Hepatocyte (in vitro differentiated cells): ENCODE measurements at places on chromosomes 12 and 14. TPM values are rescaled to one million over a fixed set of nuclear protein-coding genes. Genes with fewer than 3 reads are reported as not detected.

Gene PLD4
- polyA plus RNA-seq = 0.77 and 1.1 TPM in 2 replicates

Gene SPRYD4
- 3.2 TPM in 2 replicates for polyA plus RNA-seq

Gene RND1
- polyA plus RNA-seq = 78.5 and 99.1 TPM in 2 replicates

Gene ACRBP
- 0.62 and 1.8 TPM in 2 replicates for polyA plus RNA-seq

Gene GLI1
- 5.1 and 6.0 TPM in 2 replicates for polyA plus RNA-seq

Gene FBXO34
- polyA plus RNA-seq = 27.5 and 31.6 TPM in 2 replicates

Gene LAG3
- 0.91 and 1.2 TPM in 2 replicates for polyA plus RNA-seq

- no peaks in the 10 kb centered on the region for H3K4me1 ChIP-seq
- H3K36me3 ChIP-seq = no peaks in the 10 kb centered on the region
- DNase-seq = no peak
- H3K4me3 ChIP-seq = no peak overlapping the region
- no peak overlapping the region for H3K27ac ChIP-seq
- H3K27me3 ChIP-seq = no peaks in the 10 kb centered on the region
Measured at GRCh38 chr12:29990971-29991370, 207.2 kb upstream of the TMTC1 start.

DNA sequence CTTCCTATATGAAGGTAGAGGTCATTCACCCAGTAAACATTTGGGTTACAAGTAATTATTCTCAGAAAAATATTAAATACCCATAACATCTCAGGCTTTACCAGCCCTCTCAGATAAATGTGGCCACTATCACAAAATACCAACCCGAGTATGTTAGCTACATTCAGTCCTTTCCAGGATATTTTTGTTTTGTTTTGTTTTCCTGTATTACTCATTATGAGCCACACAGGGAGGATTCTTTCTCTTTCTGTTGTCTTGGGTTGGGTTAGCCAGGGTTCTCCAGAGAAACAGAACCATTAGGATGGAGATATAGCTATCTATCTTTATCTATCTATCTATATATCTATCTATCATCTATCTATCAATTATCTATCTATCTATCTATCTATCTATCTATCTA lies 947.6 kb upstream of the MDGA2 start:
- no peak overlapping the region for H3K27ac ChIP-seq
- no peak overlapping the region for H3K4me3 ChIP-seq
- DNase-seq = no peak

GRCh38 chr12:131729254-131729955 lies 18.5 kb downstream of the SFSWAP start:
- no peaks in the 10 kb centered on the region for H3K4me1 ChIP-seq
- no peak overlapping the region for H3K27ac ChIP-seq
- H3K4me3 ChIP-seq = no peak overlapping the region
- DNase-seq = no peak
- H3K27me3 ChIP-seq = no peaks in the 10 kb centered on the region

- H3K27ac ChIP-seq = no peak overlapping the region
- H3K4me3 ChIP-seq = no peak overlapping the region
- peaks cover 3% of the 10 kb centered on the region for H3K4me1 ChIP-seq
- H3K27me3 ChIP-seq = no peaks in the 10 kb centered on the region
- DNase-seq = no peak
- H3K36me3 ChIP-seq = no peaks in the 10 kb centered on the region
Measured at GRCh38 chr12:121718653-121719239, 6.2 kb downstream of the TMEM120B start.

DNA sequence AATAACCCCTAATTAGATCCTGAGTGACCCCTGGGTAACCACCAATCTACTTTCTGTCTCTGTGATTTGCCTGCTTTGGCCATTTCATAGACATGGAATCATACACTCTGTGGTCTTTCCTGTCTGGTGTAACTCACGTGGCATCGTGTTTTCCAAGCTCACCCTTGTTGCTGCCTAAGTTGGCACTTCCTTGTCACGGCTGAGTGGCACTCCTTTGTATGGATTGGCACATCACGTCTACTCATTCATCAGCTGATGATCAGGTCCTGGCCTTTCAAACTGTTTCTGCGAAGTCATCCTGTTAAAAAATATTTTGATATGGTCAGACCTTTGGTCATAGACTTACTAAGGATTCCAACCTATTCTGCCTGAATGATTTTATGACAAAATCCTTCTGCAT lies 87.7 kb downstream of the GLT1D1 start:
- H3K4me3 ChIP-seq = no peak overlapping the region
- H3K27ac ChIP-seq = no peak overlapping the region
- no peaks in the 10 kb centered on the region for H3K4me1 ChIP-seq
- DNase-seq = no peak
- no peaks in the 10 kb centered on the region for H3K36me3 ChIP-seq
- no peaks in the 10 kb centered on the region for H3K27me3 ChIP-seq

DNA sequence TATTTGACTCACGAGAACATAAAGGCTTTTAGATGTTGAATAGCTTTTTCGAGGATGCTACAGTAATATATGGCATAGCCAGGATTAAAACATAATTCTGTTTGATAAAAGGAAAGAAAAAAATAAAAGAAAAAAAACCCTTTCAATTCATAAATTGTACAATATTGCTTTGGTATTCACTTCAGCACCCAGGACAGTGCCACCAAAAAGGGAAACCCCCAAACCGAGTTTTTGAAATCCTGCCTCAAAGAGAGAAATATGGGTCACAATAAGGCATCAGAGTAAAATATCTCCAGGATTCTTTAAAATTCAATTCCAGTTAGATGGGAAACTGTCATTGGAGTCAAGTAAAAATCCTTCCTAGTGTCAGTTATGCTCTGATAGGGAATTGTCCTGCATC lies 551.2 kb upstream of the SEL1L start:
- H3K27ac ChIP-seq = no peak overlapping the region
- DNase-seq = no peak
- H3K4me1 ChIP-seq = no peaks in the 10 kb centered on the region
- no peaks in the 10 kb centered on the region for H3K27me3 ChIP-seq

GRCh38 chr14:74141703-74142102 lies 56.9 kb downstream of the LIN52 start:
- H3K4me3 ChIP-seq = no peak overlapping the region
- no peaks in the 10 kb centered on the region for H3K27me3 ChIP-seq
- peaks cover 15% of the 10 kb centered on the region for H3K4me1 ChIP-seq
- no peaks in the 10 kb centered on the region for H3K36me3 ChIP-seq

- H3K4me1 ChIP-seq = peaks cover 4% of the 10 kb centered on the region
- no peak overlapping the region for H3K27ac ChIP-seq
- H3K36me3 ChIP-seq = no peaks in the 10 kb centered on the region
- no peak for DNase-seq
Measured at GRCh38 chr12:728781-729180, 23.6 kb upstream of the WNK1 start.

- no peak overlapping the region for H3K4me3 ChIP-seq
- H3K27me3 ChIP-seq = no peaks in the 10 kb centered on the region
- no peaks in the 10 kb centered on the region for H3K4me1 ChIP-seq
- H3K27ac ChIP-seq = peak overlapping the region; percentile 23
- no peak for DNase-seq
Measured at GRCh38 chr14:35248476-35248788, 43.8 kb upstream of the PSMA6 start.

DNA sequence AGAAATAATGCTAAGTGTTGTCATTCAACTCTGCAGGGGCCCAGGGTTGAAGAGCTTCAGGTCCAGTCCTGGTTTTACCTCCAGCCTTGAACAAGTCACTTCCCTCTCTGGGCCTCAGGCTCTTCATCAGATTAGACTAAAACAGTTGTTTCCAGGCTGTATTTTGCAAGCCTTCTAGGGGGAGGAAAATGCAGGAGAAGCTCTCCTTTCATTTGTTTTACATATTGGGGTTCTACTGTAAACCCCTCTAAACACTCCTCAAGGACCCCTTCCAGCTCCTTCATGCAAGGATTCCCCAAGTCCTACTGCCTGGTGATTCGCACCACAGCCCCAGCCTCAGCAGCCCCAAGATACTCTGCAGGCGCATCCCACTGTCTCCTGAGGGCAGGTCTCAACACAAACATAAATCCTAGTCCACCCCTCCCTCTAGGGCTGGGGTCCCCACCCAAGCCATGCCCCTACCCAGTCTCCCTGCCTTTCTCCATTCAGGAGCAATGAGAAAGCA lies 2.7 kb downstream of the SDR9C7 start:
- no peaks in the 10 kb centered on the region for H3K27me3 ChIP-seq
- no peak overlapping the region for H3K4me3 ChIP-seq
- peak overlapping the region; percentile 37 for H3K27ac ChIP-seq
- DNase-seq = peak; percentile 64
- no peaks in the 10 kb centered on the region for H3K4me1 ChIP-seq

- H3K27ac ChIP-seq = no peak overlapping the region
- peak; percentile 80 for DNase-seq
- no peak overlapping the region for H3K4me3 ChIP-seq
- H3K27me3 ChIP-seq = peaks cover 7% of the 10 kb centered on the region
Measured at GRCh38 chr12:130775953-130776856, 60.1 kb upstream of the RIMBP2 start.

DNA sequence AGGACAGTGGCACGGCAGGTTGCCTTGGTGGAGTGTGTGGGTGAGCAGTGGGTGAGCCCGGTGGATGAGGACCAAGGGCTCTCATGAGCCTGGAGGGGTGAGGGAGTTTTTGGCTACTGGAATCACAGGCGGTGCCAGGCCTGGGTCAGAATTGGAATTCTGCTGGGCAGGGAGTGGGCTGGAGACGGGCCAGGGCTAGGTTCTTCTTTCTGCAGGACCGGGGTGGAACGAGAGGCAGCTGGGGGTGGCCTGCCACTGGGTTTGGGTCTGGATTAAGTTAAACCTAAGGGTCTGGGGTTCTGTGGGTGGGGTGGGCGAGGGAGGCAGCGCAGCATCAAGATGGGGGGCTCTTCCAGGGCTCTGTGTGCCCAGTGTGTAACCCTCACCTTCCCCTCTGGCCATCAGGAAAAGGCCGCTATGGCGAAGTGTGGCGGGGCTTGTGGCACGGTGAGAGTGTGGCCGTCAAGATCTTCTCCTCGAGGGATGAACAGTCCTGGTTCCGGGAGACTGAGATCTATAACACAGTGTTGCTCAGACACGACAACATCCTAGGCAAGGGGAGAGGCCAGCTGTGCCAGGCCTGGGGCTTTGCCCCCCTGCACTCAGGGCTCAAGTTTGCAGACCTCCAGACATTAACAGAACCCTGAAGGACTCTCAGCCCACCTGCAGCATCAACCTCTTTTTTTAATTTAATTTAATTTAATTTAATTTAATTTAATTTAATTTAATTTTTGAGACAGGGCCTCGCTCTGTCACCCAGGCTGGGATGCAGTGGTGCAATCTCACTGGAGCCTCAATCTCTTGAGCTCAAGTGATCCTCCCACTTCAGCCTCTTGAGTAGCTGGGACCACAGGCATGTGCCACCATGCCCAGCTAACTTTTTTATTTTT lies 7.0 kb downstream of the ACVRL1 start:
- DNase-seq = no peak
- no peak overlapping the region for H3K4me3 ChIP-seq
- H3K27ac ChIP-seq = no peak overlapping the region
- H3K27me3 ChIP-seq = no peaks in the 10 kb centered on the region
- H3K36me3 ChIP-seq = no peaks in the 10 kb centered on the region
- peaks cover 31% of the 10 kb centered on the region for H3K4me1 ChIP-seq

- H3K4me3 ChIP-seq = no peak overlapping the region
- DNase-seq = no peak
- H3K36me3 ChIP-seq = no peaks in the 10 kb centered on the region
Measured at GRCh38 chr14:106538201-106538600, 1011.8 kb downstream of the TMEM121 start.
